ENCODE measurements at places on chromosomes 6 and 20.

- no peak overlapping the region for H3K27ac ChIP-seq
- H3K4me3 ChIP-seq, result no peak overlapping the region
- no peak for DNase-seq
Observed at GRCh38 chr6:8181951-8182845, 79.8 kb upstream of the EEF1E1 start.

- no peaks in the 10 kb centered on the region for H3K36me3 ChIP-seq
- no peaks in the 10 kb centered on the region for H3K27me3 ChIP-seq
- no peak for DNase-seq
- no peak overlapping the region for H3K4me3 ChIP-seq
- no peak overlapping the region for H3K27ac ChIP-seq
Observed at GRCh38 chr6:89987140-89987539, 92.9 kb downstream of the GJA10 start.

- no peak overlapping the region for H3K27ac ChIP-seq
- H3K27me3 ChIP-seq, result no peaks in the 10 kb centered on the region
- H3K36me3 ChIP-seq, result no peaks in the 10 kb centered on the region
- DNase-seq, result no peak
Observed at GRCh38 chr6:135228486-135228885, 47.4 kb downstream of the MYB start.

GRCh38 chr6:89008001-89008814, 44.8 kb upstream of the RNGTT start:
- H3K27me3 ChIP-seq, result no peaks in the 10 kb centered on the region
- H3K36me3 ChIP-seq, result no peaks in the 10 kb centered on the region
- H3K4me3 ChIP-seq, result no peak overlapping the region
- no peak for DNase-seq
- H3K27ac ChIP-seq, result no peak overlapping the region

- no peaks in the 10 kb centered on the region for H3K36me3 ChIP-seq
- no peaks in the 10 kb centered on the region for H3K27me3 ChIP-seq
- no peak overlapping the region for H3K4me3 ChIP-seq
- no peak for DNase-seq
- H3K27ac ChIP-seq, result no peak overlapping the region
- no peaks in the 10 kb centered on the region for H3K4me1 ChIP-seq
Observed at GRCh38 chr20:48012401-48012974, 227.2 kb upstream of the SULF2 start.

- H3K27ac ChIP-seq, result no peak overlapping the region
- no peak overlapping the region for H3K4me3 ChIP-seq
- H3K36me3 ChIP-seq, result no peaks in the 10 kb centered on the region
- DNase-seq, result no peak
- no peaks in the 10 kb centered on the region for H3K27me3 ChIP-seq
- peaks cover 12% of the 10 kb centered on the region for H3K4me1 ChIP-seq
Observed at GRCh38 chr20:53036992-53037391, 64.8 kb downstream of the TSHZ2 start.

- no peaks in the 10 kb centered on the region for H3K27me3 ChIP-seq
- no peak for DNase-seq
- no peak overlapping the region for H3K27ac ChIP-seq
Observed at GRCh38 chr6:12175626-12176025, 114.5 kb upstream of the EDN1 start.

Measured in CD8-positive, alpha-beta memory T cell (primary cell).